ENCODE measurements at places on chromosomes 4 and X.

DNA sequence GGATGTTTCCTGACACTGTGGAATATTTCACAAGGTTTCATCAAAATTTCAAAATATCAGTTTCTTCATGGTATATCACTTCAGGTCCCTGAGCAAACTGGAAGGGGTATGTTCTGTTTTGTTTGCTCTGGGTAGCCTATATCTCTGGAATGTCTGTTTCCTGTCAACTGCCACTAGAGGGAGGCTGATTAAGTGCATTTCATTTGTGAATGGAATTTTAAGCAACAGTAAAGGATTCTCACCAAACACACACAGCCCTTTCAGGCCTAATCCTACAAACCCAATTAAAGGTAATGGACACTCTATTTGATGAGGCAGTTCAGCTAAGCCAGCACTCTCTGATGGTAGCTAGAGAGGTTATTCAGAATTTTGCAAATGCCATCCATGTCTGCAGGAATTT lies 307.1 kb downstream of the TEX13A start:
- peak; percentile 11 for DNase-seq

DNA sequence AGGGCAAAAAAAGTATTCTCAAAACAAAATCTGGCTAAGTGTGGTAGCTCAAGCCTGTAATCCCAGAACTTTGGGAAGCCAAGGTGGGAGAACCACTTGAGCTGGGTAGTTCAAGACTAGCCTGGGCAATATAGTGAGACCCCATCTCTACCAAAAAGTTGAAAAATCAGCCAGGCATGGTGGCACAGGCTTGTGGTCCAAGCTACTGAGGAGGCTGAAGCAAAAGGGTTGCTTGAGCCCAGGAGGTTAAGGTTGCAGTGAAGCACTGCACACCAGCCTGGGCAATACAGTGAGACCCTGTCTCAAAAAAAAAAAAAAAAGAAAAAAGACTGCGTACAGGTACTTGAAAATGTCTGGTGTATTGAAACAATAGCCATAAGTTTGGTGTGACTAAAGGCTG lies 1.7 kb upstream of the SDAD1 start:
- no peak for DNase-seq

GRCh38 chrX:110412971-110413726 lies 54.5 kb downstream of the RTL9 start:
- DNase-seq, result peak; percentile 63

DNA sequence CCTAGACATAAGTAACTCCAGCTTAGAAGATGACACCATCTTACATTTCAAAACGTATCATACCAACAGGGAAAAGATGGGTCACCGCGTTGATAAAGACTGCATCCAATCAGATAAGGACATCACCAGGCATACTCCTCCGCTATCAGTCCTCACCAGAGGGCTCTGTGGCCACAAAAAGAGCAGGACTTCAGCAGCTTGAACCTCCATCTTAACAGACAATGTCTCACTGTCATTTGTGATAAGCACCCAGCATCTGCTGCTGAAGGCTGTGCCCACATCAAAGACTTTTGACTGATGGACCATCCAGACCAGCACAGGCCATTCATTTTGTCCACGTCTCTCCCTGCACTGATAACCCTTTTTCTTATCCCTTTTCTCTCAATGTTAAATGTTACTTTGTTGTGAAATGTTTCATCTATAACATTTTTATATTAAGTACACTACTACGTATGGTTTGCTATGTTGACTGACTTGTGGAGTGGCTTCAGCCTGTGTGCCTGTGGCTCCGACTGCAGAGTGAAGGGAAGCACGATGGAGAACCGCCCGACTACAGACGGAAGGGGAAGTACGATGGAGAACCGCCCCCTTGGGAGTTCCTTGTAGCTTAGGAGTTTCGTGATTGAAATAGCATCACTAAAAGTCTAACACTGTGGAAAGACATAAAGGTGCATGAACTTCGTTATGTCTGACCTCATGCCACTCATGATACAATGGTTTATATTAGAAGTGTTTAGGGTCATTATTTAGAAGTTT lies 595.4 kb upstream of the AGA start:
- no peak for DNase-seq

DNA sequence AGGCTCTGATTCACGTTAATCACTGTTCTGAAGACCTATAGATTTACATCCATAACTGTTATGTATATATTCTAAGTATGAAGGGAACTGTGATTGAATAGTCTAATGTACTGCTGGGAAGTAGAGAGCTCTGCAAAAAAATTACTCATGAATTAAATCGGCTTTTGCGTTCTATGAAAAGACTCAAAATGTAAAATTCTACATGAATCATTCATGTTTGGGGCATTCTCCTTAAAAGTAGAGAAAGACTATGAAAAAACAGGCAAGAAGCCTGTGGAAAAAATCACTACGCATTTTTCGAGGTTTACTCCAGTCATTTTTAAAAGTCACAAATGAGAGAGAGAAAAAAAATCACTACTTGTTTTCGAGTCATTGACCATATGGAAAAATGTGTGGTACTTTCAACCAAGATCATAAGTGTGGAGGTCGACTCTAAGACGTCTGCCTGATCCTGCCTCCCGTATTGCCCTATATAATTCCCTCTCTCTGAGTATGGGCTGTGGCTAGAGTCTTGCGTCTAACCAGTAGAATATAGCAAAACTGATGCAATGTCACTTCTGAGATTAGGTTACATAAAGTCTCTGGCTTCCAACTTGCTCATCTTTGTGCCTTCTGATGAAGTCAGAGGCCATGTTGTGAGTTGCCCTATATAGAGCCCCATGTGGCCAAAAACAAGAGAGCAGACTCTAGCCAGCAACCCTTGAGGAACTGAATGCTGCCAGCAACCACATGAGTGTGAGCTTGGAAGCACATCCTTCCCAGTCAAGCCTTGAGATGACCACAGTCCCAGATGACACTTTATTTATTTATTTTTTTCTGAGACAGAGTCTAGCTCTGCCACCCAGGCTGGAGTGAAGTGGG lies 32.1 kb upstream of the VEGFD start:
- no peak for DNase-seq

GRCh38 chrX:71118985-71119535 lies 664 bp downstream of the MED12 start:
- DNase-seq, result no peak

- DNase-seq, result no peak
Observed at GRCh38 chrX:154484255-154485149, 1.9 kb downstream of the UBL4A start.

GRCh38 chr4:51906167-51906958 lies 63.4 kb downstream of the DCUN1D4 start:
- no peak for DNase-seq

All from renal cortex interstitium (tissue), 15 donors.